ENCODE measurements at places on chromosomes 11 and 22. TPM values are rescaled to one million over a fixed set of nuclear protein-coding genes. Genes with fewer than 3 reads are reported as not detected.

Gene KRTAP5-7
- total RNA-seq: not detected

Gene LMO2
- total RNA-seq: not detected

Gene OR52E8
- total RNA-seq: not detected

Gene MS4A7
- not detected for total RNA-seq

Gene FAM118B
- 9.9 TPM for total RNA-seq

Gene CABP4
- total RNA-seq: 3.4 TPM

Gene AASDHPPT
- 37.8 TPM for total RNA-seq

Gene SH3BP1
- total RNA-seq: 275 TPM

Gene ISX
- total RNA-seq: not detected

Gene RFPL2
- 0.16 TPM for total RNA-seq

Gene MAPK8IP2
- total RNA-seq: 0.19 TPM

Gene CELSR1
- total RNA-seq: 0.12 TPM

Gene P2RY6
- not detected for total RNA-seq

Gene LMNTD2
- 1.3 TPM for total RNA-seq

Gene GDPD4
- not detected for total RNA-seq

Measured in activated CD8-positive, alpha-beta memory T cell treated with anti-CD3 and anti-CD28 coated beads, Interleukin-2, amount 10 ng/mL, durations not matched to agents 7 days and 5 days (primary cell).